ENCODE measurements at places on chromosomes 16 and 17. TPM values are rescaled to one million over a fixed set of nuclear protein-coding genes. Genes with fewer than 3 reads are reported as not detected.

The KRTAP2-1 gene
- total RNA-seq = not detected

The BRIP1 gene
- 12.3 TPM for total RNA-seq

The SLC16A13 gene
- 10.4 TPM for total RNA-seq

DNA sequence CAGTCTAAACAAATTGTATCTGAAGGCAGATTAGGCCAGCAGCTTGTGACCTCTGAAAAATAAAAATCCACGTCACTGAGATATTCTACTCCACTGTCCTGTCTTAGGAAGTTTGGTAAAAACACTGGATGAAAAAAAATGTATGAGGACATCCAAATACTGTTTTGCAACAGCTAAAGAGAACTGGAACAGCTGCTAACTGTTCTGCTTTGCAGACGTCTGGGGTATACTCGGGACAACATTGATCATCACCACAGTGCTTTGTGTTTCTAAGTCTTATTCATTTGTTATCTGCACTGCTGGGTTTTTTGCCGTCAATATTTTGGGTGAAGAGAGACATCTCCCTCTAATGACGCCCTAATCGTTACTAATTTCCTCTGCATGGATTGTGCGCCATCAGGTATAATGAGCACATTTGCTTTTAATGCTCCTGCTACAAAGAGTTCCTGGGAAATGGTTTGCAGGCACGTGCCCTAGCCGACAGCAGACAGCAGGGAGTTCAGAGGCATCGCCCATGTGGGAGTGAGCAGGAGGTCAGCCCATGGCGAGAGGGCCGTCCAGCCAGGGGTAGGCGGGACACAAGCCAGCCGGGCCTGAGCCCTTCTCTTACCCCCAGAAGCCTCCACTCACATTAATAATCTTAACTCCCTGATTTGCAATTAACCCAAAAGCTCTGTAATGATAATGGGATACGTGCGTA lies 87.0 kb downstream of the CBLN1 start:
- DNase-seq = no peak

DNA sequence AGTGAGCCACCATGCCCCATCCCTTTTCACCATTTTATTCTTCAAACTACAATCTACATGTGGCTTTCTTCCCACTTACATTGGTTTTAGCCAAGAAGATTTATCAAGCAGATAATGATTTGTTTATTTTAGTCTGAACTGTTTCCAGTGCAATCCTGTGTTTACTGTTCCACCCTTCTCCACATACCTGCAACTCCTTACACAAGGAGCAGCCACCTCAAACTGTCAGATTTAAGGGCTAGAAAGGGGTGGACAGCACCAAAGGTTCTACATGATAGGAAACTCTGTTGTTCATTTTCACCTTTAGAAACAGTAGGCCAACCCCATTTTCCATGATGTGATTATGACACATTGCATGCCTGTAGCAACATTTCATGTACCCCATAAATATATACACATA lies 1.9 kb downstream of the RUNDC1 start:
- no peak for DNase-seq

DNA sequence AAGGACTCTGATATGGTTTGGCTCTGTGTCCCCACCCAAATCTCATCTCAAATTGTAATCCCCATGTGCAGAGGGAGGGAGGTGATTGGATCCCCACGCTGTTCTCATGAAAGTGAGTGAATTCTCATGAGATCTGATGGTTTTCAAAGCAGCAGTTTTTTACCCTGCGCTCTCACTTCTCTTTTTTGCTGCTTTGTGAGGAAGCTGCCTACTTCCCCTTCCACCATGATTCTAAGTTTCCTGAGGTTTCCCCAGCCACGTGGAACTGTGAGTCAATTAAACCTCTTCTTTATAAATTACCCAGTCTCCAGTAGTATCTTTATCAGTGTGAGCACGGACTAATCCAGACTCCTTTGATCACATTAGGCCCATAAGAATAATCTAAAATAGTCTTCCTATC lies 719.7 kb upstream of the CDH8 start:
- DNase-seq = no peak

DNA sequence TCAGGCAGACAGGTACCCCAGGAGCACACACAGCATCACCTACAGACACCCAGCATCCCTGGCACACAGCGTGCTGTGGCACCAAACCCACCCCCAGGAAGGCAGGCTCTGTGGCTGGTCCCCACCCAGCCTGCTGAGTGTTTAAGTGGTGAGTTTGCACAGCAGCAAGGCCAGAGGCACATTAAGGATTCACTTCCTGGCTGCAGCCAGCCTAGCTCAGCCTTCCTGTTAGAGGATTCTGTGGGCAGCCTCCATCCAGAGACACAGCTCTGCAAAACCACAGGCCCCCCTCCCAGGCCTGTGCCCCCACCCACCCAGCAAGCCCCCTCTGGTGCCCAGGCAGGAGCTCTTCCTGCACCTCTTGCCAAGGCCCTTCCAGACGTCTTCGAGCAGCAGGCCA lies 36.1 kb upstream of the PHB1 start:
- DNase-seq = no peak

DNA sequence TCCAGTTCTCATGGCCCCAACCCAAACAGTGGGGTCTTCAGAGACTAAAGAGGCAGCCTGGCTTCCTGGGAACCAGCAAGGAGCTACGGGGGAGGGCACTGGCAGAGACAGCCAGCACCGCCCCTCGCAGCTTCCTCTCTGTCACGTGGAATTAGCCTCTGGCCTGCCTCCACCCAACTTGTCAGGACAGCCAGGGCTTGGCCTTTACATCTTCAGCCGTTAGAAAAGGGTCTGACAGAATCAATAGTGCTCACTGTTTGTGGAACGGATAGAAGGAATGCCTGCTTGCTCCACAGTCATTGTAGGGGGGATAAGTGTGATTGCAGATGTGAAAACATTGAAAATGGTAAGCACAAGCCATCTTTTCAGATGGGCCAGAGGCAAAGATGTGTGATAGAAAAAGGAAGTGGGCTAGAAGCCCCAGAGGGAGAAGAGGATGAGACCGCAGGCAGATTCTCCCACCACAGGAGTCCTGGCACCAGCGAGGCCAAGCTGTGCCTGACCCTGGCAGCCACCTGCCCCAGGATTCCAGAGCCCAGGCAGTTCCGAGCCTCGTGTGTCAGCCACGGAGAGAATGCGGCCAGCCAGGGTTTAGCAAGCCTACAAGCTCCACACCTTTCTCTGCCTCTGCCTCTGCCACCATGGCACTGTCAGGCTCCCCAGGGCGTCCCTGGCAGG lies 18.6 kb downstream of the GRIN2C start:
- DNase-seq = no peak
